Motor neuron (in vitro differentiated cells): ENCODE measurements at places on chromosomes 12 and 14. TPM values are rescaled to one million over a fixed set of nuclear protein-coding genes. Genes with fewer than 3 reads are reported as not detected.
A peak's percentile ranks its signal among the peaks of the same experiment; 100 is the strongest.

The OR4K14 gene
- not detected in 2 replicates for total RNA-seq

The SLC25A47 gene
- total RNA-seq, result 0.25 and 0.54 TPM in 2 replicates

The CLEC6A gene
- 0.24 TPM in 1 of 2 replicates, not detected in the other for total RNA-seq

The TSPAN8 gene
- not detected in 2 replicates for total RNA-seq

The SYNDIG1L gene
- 0.09 and 0.17 TPM in 2 replicates for total RNA-seq

DNA sequence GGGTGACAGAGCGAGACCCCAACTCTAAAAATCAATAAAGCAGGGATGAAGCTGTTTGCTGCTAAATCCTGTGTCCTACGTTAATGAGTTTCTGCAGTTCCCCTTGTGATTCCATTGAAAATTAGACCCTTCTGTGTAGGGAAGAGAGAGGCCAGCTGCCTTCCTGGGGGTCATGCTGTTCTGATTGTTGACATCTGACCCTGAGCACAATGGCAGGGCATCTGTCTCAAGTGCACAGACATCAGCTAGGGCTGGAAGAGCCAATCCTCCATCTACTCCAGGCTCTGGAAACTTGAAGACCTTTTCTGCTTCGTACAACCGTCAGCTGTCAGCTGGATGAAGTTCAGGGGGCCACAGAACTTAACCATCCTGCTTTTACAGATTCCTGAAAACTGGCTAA, 10.1 kb downstream of the FBXL14 start:
- ATAC-seq, result no peak

DNA sequence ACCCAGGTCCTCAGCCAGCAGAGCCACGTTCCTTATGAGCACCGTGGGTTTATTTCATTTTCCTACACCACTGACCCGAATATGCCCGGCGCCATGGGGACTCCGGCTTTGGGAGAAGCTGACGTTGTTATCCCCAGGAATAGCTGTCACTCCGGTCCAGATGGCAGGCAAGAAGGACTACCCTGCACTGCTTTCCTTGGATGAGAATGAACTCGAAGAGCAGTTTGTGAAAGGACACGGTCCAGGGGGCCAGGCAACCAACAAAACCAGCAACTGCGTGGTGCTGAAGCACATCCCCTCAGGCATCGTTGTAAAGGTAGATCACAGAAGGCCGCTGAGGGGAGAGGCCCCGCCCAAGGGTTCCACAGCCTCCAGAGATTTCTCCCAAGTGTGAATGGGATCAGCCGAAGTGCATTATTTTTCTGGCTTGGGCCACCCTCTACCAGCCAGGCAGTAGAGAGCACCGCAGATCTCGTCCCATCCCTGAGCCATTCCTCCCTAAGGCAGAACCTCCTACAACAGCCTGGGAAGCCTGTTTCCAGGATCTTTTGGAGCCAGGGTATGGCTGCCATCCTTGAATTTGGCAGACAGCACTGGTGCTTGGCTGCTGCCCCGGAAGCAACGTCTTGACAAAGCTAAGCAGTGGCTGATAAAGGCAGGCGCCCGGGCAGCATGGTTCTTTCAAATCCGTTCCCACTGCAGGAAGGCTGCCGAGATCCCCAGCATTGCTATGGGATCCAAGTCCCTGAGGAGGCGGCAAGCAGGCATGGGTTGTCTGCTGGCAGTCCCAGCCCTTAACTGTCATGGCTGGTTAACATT, 17.8 kb downstream of the CDK2AP1 start:
- ATAC-seq, result no peak

DNA sequence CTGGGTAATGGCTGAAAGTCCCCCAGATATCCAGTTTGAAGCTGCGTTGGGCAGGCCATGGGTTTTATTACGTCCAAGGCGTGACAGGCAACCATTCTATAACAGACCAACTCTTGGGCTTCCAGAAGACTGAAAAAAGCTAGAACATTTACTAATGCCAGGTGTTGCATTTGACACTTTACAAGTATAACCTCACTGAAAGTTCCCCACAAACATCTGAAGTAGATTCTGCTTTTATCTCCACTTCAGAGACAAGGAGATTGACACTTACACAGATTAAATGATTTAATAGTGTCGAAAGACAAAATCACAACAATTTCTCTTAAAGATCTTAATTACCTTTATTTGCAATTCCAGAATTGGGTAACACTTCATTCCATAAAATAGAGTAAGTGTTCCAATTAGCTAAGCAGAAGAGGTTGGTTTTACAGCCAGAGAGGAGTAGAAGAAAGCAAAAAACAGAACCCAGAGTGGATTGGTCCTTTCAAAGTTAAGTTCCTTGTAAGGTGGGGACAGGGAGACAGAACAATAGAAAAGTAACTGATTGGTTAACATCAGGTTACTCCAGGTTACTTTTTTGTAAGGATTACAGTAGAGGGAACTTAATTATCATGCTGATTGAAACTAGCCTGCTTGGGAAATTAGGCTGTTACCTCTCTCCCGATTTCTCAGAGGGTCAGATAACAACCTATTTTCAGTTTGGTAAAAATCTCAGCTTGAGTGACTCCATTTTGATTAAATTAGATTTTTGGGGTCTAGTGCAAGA, 11.3 kb downstream of the SOCS2 start:
- ATAC-seq, result no peak

DNA sequence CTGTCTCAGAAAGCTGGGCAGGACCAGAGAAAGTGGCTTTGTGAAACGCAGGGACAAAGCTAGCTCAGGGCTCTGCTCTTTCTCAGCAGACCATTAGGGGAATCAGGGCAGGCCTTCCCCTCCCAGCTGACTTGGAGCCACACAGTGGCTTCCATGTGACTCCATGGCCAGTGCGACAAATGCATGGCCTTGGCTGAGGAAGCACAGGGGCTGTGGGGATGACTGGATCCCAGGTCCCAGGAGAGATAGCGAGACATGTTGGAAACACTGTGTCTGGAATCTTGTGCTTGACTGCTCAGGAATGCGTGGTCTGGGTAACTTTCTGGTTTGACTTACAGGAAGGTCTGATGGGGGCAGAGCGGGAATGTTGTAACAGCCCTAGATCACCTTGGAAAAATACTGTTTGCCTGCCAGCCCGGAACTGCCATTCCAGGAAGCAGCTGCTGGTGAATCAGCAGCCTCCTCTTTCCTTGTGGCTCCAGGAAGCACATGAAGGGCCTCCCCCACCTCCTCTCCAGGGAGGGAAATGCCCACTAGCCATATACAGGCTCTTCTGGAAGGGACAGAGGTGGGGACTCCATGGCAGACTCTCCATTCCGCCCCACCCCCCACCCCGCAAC, 133.5 kb upstream of the HIF1A start:
- peak; percentile 66 for ATAC-seq

GRCh38 chr14:64554556-64554955, 4.8 kb downstream of the PPP1R36 start:
- ATAC-seq, result no peak

GRCh38 chr12:108432423-108433121, 82.5 kb upstream of the FICD start:
- ATAC-seq, result no peak

GRCh38 chr12:91958816-91959215, 186.8 kb downstream of the BTG1 start:
- ATAC-seq, result no peak

DNA sequence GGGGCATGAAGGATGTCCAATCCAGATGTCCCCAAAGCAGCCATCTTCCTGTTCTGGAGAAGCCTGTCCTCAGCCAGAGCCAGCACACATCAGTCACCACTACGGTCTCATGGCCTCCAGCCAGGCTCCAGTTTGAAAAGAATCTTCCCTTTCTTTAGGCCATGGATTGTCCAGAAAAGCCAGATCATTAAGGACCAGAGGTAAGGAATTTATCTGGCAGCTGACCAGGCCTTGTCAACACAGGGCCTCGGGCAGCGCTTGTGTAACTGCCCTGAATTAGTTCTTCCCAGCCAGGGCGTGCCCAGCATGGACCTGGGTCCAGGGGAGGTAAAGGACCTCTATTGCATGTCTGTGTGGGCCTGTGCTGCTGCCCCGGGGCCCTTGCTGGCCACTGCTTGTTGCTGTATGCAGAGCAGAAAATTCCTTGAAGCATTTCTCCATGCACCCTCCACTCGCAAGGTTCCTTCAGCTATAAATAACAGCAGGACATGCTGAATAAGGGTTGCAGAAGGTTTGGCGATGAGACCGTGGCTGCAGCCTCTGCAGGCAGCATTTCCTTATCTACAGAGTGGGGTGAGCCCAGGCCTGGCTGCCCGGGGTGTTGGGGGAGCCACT, 21.7 kb upstream of the VPS37B start:
- ATAC-seq, result no peak

DNA sequence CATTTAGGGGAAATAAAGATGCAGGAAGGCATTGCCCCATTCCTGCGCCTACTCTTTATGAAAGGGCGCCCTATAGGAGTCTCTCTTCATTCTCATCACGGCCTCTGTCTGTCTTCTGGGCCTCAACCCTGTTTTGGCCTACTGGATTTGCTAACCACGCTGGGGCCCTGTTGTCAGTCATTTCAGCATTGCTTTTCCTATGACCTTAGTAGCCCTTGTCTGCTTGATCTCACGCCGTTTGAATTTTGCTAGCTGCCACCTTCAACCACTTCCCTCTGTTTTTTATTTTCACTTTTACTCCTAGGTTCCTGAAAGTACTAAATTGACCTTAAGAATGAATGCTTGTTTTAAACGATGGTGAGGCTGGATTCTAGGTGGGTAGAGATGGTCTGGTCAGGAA, 139.0 kb downstream of the SYNE2 start:
- no peak for ATAC-seq
